ENCODE measurements at places on chromosomes 1 and 21.

DNA sequence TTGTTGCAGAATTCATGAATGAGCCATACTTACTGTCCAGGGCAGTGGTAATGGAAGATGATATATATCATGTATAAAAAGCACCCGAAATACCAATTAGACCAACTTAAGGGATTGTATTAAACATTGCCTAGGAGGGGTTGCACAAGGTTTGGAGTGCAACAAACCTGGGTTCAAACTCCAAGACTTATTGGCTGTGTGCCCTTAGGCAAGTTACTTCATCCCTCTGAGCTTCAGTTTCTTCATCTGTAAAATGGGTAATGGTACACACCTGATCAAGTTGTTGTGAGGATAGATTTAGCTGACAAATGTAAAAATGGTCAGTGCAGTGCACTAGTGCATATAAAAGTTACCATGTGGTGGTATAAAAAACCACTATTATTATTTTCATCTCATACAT is 9.8 kb upstream of the PPP1R15B start:
- DNase-seq, result no peak

GRCh38 chr1:30748098-30748698 is 9.4 kb downstream of the LAPTM5 start:
- DNase-seq, result peak; percentile 47

DNA sequence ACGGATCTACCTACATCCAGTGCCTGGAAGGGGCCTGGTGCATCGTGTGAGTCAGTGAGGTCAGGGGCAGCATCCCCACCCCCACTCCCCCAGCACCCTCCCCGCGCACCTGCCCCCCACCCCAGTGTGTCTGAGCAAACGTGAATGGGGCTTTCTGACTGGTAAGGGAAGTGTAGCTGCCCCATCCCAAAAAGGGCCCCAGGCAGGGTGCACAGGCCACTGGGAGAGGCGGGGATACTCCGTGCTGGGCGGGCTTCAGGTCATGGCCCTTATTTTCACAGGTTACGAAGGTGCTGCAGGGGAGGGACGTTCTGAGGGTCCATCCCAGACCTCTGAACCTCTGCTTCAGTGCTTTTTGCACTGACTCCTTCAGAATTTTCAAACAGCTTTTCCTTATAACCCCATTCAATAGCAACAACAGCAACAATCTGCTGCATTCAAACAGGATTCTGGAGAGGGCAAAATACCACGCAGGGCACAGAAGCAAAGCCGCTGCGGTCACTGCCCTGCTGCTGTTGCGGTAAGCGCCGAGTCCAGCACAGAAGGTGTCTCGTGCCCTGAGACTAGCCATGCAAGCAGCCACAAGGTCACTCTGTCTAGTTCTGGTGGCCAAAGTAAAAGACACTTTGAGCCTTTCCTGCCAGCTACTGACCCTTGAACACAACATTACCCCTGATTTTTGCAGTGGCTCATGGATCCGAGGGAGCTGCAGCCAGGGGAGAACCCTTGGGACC is 10.3 kb downstream of the TTC34 start:
- no peak for DNase-seq

DNA sequence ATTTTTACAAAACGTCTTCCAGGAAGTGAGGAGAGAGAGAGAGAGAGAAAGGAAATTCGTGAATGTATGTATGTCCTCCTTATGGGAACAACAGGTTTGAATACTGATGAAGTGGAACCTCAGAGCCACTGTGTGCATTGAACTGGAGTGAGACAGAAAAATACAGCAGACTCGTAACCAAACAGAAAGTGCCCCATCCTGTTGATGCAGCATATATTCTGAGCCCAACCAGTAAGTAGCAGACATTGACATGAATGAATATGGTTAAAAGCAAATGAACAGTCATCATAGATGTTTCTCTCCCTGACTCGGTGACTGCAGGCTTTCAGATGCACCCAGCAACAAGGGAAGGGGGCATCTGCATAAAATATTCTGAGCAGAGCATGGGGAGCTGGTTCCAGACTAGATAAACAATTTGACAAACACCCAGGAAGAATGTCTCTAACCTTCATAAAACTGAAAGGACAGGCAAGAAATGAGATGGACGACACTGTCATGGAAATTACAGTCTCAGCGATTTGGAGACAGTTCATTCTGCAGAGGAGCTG is 471.0 kb upstream of the PBX1 start:
- no peak for DNase-seq

GRCh38 chr1:231632119-231632518 is 5.5 kb downstream of the DISC1 start:
- DNase-seq, result no peak

- peak; percentile 2 for DNase-seq
Observed at GRCh38 chr21:40681164-40681859, 165.6 kb downstream of the DSCAM start.

GRCh38 chr1:204073837-204074273 is 940 bp downstream of the SOX13 start:
- no peak for DNase-seq

- no peak for DNase-seq
Observed at GRCh38 chr21:41895643-41896493, 16.7 kb upstream of the PRDM15 start.

- peak; percentile 44 for DNase-seq
Observed at GRCh38 chr1:22778862-22779520, 68.4 kb downstream of the EPHB2 start.

- DNase-seq, result no peak
Observed at GRCh38 chr1:200211157-200211556, 183.6 kb downstream of the NR5A2 start.

GRCh38 chr1:65804584-65804983 is 11.9 kb downstream of the PDE4B start:
- no peak for DNase-seq

DNA sequence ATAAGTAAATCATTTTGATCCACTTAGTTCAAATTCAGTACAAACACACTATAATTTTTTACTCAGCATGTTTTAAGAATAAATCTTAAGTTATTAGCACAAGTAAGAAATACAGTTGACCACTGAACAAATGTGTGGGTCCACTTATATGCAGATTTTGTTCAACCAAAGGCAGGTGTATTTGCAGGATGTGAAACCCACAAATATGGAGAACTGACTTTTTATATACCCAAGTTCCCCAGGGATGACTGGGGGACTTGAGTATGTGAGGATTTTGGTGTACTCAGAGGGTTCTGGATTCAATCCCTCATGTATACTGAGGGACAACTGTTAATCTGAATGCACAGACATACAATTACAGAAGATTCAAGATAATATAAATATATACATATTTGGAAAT is 25.7 kb upstream of the ERICH3 start:
- DNase-seq, result no peak

GRCh38 chr1:200281201-200281835 is 128.5 kb downstream of the ZNF281 start:
- DNase-seq, result no peak

GRCh38 chr1:238826891-238827290 is 559.5 kb upstream of the CHRM3 start:
- no peak for DNase-seq

GRCh38 chr1:94324178-94324544 is 86.8 kb upstream of the ARHGAP29 start:
- no peak for DNase-seq

DNA sequence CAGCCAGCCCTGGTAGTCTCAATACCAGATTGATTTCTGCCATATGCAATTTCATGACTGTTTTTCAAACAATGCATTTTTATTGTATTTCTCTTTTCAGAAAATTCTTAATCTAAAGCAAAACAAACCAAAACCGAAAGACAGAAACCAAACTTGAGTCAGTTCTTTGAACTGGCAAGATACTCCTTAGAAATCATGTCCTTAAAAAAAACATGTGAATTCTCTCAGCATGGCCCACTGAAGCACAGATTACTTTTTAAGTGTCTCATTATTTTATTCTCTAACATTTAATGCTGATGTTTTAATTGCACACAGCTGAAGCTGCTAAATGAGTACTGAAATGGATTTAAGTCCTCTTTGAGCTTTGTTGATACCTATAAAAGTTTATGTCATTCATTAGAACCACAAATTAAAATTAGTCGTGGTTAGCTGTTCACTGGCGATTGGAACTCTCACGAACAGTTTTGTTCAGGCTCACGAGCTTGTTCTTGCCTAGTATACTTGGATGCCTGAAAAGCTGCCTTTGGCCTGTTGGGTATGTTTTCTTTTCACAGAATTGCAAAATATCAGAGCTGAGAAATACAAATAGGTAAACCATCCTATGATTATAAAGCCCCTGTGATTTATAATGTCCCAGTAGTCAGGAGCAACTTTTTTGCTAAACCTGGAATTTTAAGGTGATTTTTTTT is 87.5 kb downstream of the CAMTA1 start:
- no peak for DNase-seq

DNA sequence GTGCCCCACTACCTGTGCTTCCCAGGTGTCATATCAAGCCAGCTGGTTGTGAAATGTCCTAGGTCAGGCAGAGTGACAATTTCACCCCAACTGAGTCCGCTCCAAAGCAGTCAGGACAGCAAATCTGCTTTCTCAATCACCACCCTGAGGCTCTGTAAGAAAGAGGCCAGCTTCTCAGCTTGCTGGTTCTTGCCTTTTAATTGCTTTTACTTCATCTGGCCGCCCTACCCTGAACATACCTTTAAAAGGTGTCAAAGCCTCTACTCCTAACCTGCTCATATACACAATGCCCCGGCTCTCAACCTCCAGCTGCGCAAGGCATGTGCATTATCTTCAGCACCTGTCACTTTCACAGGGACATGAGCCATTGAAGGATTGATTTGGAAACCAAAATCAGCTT is 581.6 kb downstream of the NPHP4 start:
- DNase-seq, result no peak

DNA sequence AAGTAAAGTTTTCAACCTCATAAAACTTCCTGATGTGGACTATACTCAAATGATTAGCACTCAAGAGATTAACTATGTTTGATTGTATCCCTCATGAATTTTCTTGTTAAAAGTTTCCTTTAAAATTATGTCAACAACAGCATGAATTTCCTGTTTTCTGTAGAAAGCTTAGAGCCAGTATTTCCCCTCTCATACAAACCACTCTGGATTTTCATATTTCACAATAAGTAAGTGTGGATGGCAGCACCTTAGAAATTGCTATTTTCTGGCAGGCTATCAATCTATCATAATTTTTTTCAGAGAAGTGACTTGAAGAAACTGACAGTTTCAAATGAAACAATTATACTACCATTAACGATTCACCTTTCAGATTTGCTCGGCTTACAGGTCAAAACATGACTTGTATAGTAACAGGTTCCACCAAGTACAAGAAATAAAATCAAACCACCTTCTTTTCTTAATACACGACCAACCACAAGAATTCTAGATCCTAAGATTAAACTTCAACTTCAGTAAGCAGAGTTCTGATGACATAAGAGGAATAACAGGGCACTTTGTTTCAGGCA is 20.8 kb downstream of the ELK4 start:
- no peak for DNase-seq

GRCh38 chr1:156905176-156905575 is 11.7 kb downstream of the PEAR1 start:
- no peak for DNase-seq

GRCh38 chr1:12450756-12451559 is 167.1 kb downstream of the DHRS3 start:
- DNase-seq, result no peak

All from hippocampal formation (tissue), 2 donors.